ENCODE measurements at places on chromosomes 2 and 18.

- no peak for DNase-seq
These were observed 725 bp upstream of the ANKRD53 start for GRCh38 chr2:70977605-70978205.

DNA sequence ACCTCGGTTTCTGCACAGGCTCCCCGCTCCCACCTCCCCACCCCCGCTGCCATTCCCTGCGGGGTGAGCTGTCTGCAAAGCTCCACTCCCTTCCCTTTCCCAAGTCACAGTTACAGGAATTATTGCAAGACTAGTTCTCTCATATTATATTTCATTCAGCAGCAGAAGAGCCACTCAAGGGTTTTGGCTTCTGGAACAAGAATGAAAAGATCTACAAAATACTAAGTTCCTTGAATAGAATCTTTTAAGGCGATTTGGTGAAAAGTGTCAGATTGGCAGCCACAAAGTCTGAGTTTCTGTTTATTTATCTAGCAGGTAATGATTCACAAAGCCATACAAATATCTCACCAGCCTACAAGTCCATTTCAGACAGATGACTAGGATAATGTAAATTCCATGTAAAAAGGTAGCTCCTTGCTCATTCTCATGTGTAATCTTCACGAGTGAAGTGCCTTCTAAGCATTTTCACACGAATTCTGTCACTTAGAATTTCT, 221.9 kb upstream of the RBBP8 start:
- DNase-seq: no peak

DNA sequence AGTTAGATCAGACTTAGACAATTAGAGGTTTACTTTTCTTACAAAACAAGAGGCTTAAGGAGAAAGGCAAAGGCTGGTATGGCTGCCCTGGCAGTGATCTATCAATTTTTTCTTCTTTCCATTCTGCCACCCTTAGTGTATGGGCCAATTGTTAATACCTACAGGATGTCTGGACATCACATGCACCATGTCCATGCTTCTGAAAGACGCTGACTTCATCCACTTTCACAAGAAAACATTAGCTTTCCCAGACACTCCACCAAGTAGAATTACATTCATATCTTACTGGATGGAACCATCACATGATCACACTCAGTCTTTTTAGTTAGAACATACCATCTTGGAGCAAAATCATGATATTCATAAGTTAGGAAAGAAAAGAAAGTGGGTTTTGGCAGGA, 120.9 kb downstream of the ARHGAP28 start:
- DNase-seq: no peak

GRCh38 chr18:31245820-31246219, 72.1 kb upstream of the DSG1 start:
- DNase-seq: no peak

- DNase-seq: peak; percentile 35
These were observed 182.5 kb downstream of the PRKCE start for GRCh38 chr2:45833968-45834344.

- peak; percentile 15 for DNase-seq
These were observed 558 bp downstream of the DNAJC10 start for GRCh38 chr2:182716650-182716979.

DNA sequence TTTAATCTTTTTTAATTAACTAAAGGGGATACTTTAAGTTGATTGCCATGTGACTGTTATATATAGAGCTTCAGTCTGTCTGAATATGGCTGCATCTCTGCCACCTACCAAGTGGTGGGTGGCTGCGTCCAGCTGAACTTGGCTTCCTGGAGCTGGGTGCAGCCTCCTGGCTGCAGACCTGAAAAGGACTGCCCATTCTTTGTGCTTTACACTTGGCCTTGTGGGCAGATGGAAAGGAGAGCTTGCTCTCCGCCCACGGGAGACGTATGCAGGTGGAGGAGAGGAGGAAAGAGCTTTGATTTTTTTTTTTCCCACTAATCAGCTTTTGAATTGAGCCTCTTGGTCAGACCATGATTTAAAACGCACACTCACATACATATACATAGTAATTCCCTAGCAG, 34.7 kb downstream of the NCK2 start:
- DNase-seq: no peak

GRCh38 chr18:73908323-73908722, 239.3 kb downstream of the FBXO15 start:
- DNase-seq: no peak

- DNase-seq: peak; percentile 6
These were observed 178.1 kb upstream of the CYP26B1 start for GRCh38 chr2:72325592-72326422.

DNA sequence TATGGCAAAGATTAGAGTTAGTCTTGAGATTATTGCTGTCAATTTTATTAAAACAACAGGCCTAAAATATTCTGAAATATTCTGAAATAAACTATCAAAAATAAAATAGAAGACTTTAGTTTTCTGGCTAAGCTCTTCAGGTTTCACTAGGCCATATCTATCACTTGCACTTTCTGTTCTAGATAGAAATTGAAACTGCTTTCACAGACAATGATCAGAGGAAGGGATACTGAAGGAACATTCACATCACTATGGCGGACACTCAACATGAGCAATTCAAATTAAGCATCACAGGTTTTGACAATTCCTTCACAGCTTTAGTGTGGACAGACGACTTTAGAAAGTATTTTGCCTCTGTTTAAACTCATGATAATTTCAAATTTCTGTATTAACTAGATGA, 586.4 kb upstream of the REG3G start:
- DNase-seq: no peak

DNA sequence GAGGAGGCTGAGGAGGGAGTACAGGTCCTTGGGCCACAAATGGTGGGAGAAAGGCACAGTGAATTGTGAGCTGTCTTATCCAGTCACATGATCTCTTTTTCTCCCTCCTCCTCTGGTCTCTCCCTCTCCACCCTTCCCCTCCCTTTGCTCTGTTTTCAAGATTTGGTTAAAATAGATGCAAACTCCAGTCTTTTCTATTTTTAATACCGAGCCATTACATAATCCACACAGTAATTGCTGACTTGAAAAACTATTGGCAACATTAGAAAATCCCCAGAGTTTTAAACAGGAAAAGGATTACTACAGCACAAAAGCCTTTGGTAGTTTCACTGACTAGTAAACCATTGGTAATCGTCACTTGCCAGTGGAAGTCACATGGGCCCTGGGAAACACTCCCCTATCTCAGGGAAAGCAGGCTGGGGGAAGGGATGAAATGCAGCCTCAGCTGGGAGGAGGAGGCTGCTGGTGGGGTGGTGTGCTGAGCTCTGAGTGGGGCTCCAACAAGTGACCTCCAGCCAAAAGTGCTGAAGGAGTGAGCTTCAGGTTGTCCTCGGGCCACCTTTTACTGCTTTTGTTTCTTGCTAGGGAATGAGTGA, 57.4 kb upstream of the PCBP1 start:
- DNase-seq: no peak
